Naive B cell (primary cell): ENCODE measurements at places on chromosomes 16 and 17. TPM values are rescaled to one million over a fixed set of nuclear protein-coding genes. Genes with fewer than 3 reads are reported as not detected.

DNA sequence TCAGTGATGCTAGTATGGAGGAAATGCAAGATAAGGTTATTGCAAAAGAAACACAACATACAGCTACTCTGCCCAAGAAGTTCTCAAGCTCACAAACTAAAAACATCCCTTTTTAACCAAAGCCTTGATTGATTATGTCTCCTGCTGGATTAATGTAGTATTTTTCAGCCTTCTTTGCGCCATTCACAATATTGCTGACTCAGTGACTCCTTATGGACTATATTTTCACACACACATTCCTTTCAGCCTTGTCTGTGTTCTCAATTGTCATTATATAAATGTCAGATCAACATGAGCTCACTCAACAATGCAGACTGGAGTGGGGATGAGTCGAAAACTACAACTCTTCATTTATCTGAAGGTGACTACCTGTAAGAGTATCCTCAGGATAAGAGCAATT is 579.3 kb upstream of the CDH8 start:
- no peak overlapping the region for H3K4me3 ChIP-seq
- no peaks in the 10 kb centered on the region for H3K27me3 ChIP-seq
- DNase-seq, result no peak

- H3K27me3 ChIP-seq, result peaks cover 7% of the 10 kb centered on the region
- H3K4me3 ChIP-seq, result peak overlapping the region; percentile 97
- H3K36me3 ChIP-seq, result no peaks in the 10 kb centered on the region
- H3K4me1 ChIP-seq, result peaks cover 35% of the 10 kb centered on the region
- peak overlapping the region; percentile 97 for H3K27ac ChIP-seq
- no peak for DNase-seq
Observed at GRCh38 chr17:83198366-83199341, 119.2 kb downstream of the METRNL start.

DNA sequence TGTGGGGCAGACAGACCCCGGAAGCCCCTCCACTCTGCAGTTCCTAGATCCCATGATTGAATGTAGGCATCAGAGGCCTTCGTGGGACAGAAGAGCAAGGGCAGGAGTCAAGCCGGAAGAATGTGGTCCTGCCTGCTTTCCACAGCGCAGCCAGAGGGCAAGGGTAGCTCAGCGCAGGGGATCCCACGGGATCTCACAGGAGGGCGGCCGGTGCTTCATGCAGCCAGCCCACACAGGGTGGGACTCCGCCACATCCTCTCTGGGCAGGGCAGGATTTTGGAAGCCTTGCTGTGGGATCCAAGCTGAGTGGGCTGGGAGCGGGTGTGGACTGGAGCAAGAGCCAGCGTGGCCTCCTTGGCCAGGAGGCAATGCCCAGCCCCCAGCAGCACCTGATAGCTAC is 13.0 kb downstream of the KATNB1 start:
- no peaks in the 10 kb centered on the region for H3K4me1 ChIP-seq
- no peak overlapping the region for H3K27ac ChIP-seq

- peak overlapping the region; percentile 100 for H3K27ac ChIP-seq
- H3K4me3 ChIP-seq, result peak overlapping the region; percentile 59
- H3K27me3 ChIP-seq, result no peaks in the 10 kb centered on the region
- DNase-seq, result peak; percentile 94
- H3K36me3 ChIP-seq, result peaks cover 6% of the 10 kb centered on the region
Observed at GRCh38 chr17:77444984-77445759, 304.4 kb downstream of the SEC14L1 start.

- no peaks in the 10 kb centered on the region for H3K36me3 ChIP-seq
- peaks cover 13% of the 10 kb centered on the region for H3K27me3 ChIP-seq
- no peak for DNase-seq
- peak overlapping the region; percentile 37 for H3K4me3 ChIP-seq
- peaks cover 5% of the 10 kb centered on the region for H3K4me1 ChIP-seq
Observed at GRCh38 chr16:14353340-14353739, 276.7 kb downstream of the PARN start.

- no peak for DNase-seq
- peaks cover 17% of the 10 kb centered on the region for H3K4me1 ChIP-seq
- H3K36me3 ChIP-seq, result no peaks in the 10 kb centered on the region
- H3K4me3 ChIP-seq, result peak overlapping the region; percentile 87
- peaks cover 44% of the 10 kb centered on the region for H3K27me3 ChIP-seq
Observed at GRCh38 chr16:58464047-58464915, 35.7 kb upstream of the NDRG4 start.

GRCh38 chr17:67157732-67158639 is 87.0 kb downstream of the HELZ start:
- peak overlapping the region; percentile 10 for H3K27ac ChIP-seq
- H3K4me3 ChIP-seq, result no peak overlapping the region
- H3K4me1 ChIP-seq, result peaks cover 9% of the 10 kb centered on the region

NXPH3 gene
- not detected for polyA plus RNA-seq

- peaks cover 24% of the 10 kb centered on the region for H3K4me1 ChIP-seq
- no peak for DNase-seq
- H3K36me3 ChIP-seq, result peaks cover 14% of the 10 kb centered on the region
- no peaks in the 10 kb centered on the region for H3K27me3 ChIP-seq
- H3K27ac ChIP-seq, result no peak overlapping the region
Observed at GRCh38 chr16:10383626-10384025, 2.2 kb upstream of the ATF7IP2 start.

CD300LG gene
- polyA plus RNA-seq, result not detected

GRCh38 chr17:76543482-76543825 is 3.6 kb downstream of the PRCD start:
- DNase-seq, result no peak
- peaks cover 14% of the 10 kb centered on the region for H3K4me1 ChIP-seq
- no peak overlapping the region for H3K27ac ChIP-seq
- H3K4me3 ChIP-seq, result no peak overlapping the region
- H3K36me3 ChIP-seq, result peaks cover 12% of the 10 kb centered on the region

GRCh38 chr16:5025171-5025632 is 8.5 kb downstream of the NAGPA start:
- H3K36me3 ChIP-seq, result peaks cover 7% of the 10 kb centered on the region
- peaks cover 6% of the 10 kb centered on the region for H3K27me3 ChIP-seq
- no peak overlapping the region for H3K4me3 ChIP-seq
- DNase-seq, result no peak
- no peak overlapping the region for H3K27ac ChIP-seq

GRCh38 chr17:78206298-78206697 is 7.8 kb upstream of the BIRC5 start:
- no peak overlapping the region for H3K4me3 ChIP-seq
- no peaks in the 10 kb centered on the region for H3K27me3 ChIP-seq
- DNase-seq, result no peak
- no peaks in the 10 kb centered on the region for H3K36me3 ChIP-seq
- no peak overlapping the region for H3K27ac ChIP-seq
- H3K4me1 ChIP-seq, result no peaks in the 10 kb centered on the region

DNA sequence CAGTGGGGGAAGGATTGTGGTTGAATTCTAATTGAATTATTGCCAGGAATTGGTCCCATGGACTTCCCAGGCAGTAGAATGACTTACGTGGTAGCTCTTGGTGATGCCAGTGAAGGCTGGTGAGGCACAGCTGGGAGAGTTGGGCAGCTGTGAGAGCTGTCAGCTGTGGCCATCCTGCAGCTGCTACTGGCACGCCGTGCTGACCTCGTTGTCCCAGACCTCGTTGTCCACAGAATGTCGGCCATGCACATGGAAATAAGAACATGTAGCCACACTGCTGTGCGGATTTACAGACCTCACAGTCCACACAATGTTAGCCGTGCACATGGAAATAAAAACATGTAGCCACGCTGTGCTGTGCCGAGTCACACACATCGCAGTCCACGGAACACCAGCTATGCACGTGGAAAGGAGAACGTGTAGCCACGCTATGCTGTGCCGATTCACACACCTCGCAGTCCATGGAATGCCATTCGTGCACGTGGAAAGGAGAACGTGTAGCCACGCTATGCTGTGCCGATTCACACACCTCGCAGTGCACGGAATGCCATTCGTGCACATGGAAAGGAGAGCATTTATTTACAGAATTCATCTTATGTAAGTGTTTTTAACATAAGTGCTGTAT is 59.2 kb downstream of the BANP start:
- peak overlapping the region; percentile 79 for H3K27ac ChIP-seq
- H3K4me3 ChIP-seq, result no peak overlapping the region
- no peaks in the 10 kb centered on the region for H3K27me3 ChIP-seq
- peaks cover 21% of the 10 kb centered on the region for H3K36me3 ChIP-seq
- no peak for DNase-seq

DNA sequence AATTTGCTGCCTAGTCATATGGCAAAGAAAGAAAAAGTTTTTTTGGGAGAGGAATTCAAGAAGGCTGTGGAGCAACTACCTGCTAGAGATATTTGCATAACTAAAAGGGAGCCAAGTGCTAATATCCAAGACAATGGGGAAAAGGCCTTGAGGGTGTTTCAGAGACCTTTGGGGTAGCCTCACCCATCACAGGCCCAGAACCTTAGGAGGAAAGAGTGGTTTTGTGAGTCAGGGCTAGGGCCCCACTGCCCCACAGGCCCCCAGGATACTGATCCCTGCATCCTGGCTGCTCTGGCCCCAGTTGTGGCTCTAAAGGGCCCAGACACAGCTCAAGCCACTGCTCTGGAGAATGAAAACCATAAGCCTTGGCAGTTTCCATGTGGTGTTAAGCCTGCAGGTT is 41.9 kb upstream of the SDK2 start:
- no peaks in the 10 kb centered on the region for H3K36me3 ChIP-seq
- no peaks in the 10 kb centered on the region for H3K4me1 ChIP-seq
- no peak for DNase-seq
- no peak overlapping the region for H3K27ac ChIP-seq
- H3K4me3 ChIP-seq, result no peak overlapping the region

C16orf92 gene
- polyA plus RNA-seq, result not detected

HS3ST3A1 gene
- not detected for polyA plus RNA-seq

- no peak overlapping the region for H3K4me3 ChIP-seq
- no peak overlapping the region for H3K27ac ChIP-seq
- no peaks in the 10 kb centered on the region for H3K4me1 ChIP-seq
- DNase-seq, result no peak
Observed at GRCh38 chr17:68383443-68384321, 73.6 kb downstream of the WIPI1 start.

HCRT gene
- polyA plus RNA-seq, result not detected
